Kasumi-1 (cell line): ENCODE measurements at places on chromosomes 16 and 17.

GRCh38 chr16:28930203-28930602, 1.6 kb upstream of the CD19 start:
- no peak for DNase-seq

- no peak for DNase-seq
Measured at GRCh38 chr16:5557448-5557847, 459.9 kb upstream of the EEF2KMT start.

GRCh38 chr17:14135906-14136590, 66.7 kb downstream of the COX10 start:
- DNase-seq = no peak

- no peak for DNase-seq
Measured at GRCh38 chr17:82049106-82049505, 2.5 kb downstream of the RFNG start.
